ENCODE measurements at places on chromosomes 1 and 21.

GRCh38 chr1:232627645-232628334, 2.1 kb downstream of the SIPA1L2 start:
- no peak for DNase-seq

GRCh38 chr1:30911059-30911954, 2.7 kb upstream of the SDC3 start:
- DNase-seq, result no peak

GRCh38 chr1:175313672-175314225, 121.2 kb upstream of the KIAA0040 start:
- DNase-seq, result no peak

- no peak for DNase-seq
These were observed 6.1 kb downstream of the C1orf21 start for GRCh38 chr1:184392779-184393522.

DNA sequence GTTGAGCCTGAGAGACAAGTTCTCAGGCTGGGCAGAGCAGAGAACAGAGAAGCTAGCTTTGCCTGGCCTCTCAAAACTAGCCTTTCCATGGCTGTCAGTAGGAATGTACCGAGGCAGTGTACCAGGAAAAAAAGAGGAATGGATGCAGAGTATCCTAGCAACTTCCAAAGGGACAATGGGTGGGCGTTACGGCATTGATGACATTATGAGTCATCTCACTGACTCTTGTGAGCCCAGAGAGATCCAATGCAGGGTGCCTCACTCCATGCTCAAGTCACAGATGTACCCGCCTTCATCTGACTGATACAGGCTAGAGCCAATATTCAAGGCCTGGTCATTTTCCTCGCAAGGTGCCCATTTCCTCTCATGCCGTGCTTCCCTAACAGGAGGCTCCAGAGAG, 51.4 kb upstream of the C8B start:
- no peak for DNase-seq

DNA sequence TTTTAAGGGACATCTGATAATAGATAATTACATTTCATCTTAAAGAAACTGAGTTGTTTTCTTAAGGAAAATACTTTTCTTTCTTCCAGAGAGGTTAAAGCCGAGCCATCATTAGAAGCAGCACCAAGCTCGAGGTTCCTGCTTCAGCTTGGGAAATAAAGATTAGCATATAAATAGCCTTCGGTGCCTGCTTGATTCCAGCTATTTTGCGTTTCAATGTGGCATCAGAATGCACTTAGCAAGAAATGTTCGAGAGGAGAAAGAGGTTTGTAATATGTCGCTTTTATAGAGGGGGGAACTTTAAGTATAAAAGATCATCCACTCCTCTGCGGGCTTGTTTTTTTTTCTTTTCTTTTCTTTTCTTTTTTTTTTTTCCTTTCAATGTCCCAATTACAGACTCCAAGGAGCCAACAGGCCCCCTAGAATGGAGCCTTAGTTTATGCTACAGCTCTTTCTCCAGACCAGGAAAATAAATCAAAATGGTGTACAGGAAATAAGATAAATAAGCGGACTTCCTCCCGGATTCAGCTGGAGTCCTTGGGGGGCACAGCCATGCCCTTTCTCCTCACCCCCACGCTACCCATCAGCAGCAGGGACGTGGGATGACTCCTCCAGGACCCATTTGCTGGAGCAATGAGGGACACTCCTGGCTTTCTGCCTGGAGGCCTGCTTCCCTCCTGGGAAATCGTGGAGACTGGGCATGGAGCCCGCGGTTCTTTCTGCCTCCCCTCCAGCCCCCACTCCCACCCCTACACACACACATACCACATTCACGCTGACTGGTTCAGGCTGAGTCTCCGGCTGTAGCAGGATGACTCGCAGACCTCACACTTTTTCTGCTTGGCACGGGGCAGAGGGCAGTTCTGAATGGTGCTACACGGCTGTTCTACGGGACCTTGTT, 131.6 kb downstream of the RRAGC start:
- DNase-seq, result no peak

GRCh38 chr1:89911191-89911991, 83.5 kb upstream of the ZNF326 start:
- DNase-seq, result no peak

- no peak for DNase-seq
These were observed 8.5 kb downstream of the GPR3 start for GRCh38 chr1:27400963-27401341.

GRCh38 chr21:16552880-16553279, 823.1 kb downstream of the USP25 start:
- no peak for DNase-seq

- DNase-seq, result no peak
These were observed 65.2 kb upstream of the RALGPS2 start for GRCh38 chr1:178659789-178660208.

GRCh38 chr1:83905315-83905907, 93.5 kb downstream of the TTLL7 start:
- DNase-seq, result no peak

- DNase-seq, result no peak
These were observed 56.1 kb downstream of the FOXO6 start for GRCh38 chr1:41417335-41417682.

- no peak for DNase-seq
These were observed 396.5 kb upstream of the LRRC7 start for GRCh38 chr1:69171248-69171647.

DNA sequence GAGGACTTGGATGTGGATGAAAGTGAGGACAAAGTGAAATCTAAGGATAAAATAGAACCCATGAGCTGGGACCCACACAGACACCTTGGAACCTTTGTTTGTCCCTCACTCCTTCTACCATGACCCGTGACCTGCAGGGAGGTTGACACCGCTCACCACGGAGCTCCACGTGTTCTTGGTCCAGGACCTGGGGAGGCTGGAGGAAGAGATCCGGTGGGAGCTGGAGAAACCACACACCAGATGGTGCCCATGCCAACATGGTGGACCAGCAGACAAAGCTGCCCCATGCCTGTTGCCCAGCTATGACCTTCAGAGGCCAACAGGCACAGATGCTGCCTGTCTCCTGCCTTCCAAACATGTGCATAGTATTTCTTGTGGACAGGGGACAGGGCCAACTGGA, 721.9 kb downstream of the PTPRU start:
- no peak for DNase-seq

All from stimulated activated CD8-positive, alpha-beta memory T cell treated with anti-CD3 and anti-CD28 coated beads, Interleukin-4, amount 100 ng/mL, for 1 hour (primary cell).